ENCODE measurements at places on chromosomes 13 and 19. TPM values are rescaled to one million over a fixed set of nuclear protein-coding genes. Genes with fewer than 3 reads are reported as not detected.

The DNAJC15 gene
- 0.02 TPM for total RNA-seq

The SH2D3A gene
- 15.4 TPM for total RNA-seq

The C1QTNF9B gene
- not detected for total RNA-seq

The SLC15A1 gene
- total RNA-seq, result 0.03 TPM

The PLPP2 gene
- 78.6 TPM for total RNA-seq

The ZNF738 gene
- total RNA-seq, result 0.85 TPM

The FOXA3 gene
- 0.83 TPM for total RNA-seq

The MUC16 gene
- 0.07 TPM for total RNA-seq

The ERICH4 gene
- total RNA-seq, result not detected

The IQCN gene
- total RNA-seq, result 0.48 TPM

The SLC1A5 gene
- 235 TPM for total RNA-seq

The PSG5 gene
- total RNA-seq, result 0.54 TPM

The ZNF221 gene
- 0.39 TPM for total RNA-seq

The PPP2R1A gene
- 310 TPM for total RNA-seq

The ANKLE1 gene
- total RNA-seq, result 0.28 TPM

The F2RL3 gene
- total RNA-seq, result not detected

The DZIP1 gene
- 13.6 TPM for total RNA-seq

The YIF1B gene
- 137 TPM for total RNA-seq

The INAFM1 gene
- total RNA-seq, result 4.1 TPM

The BCAM gene
- total RNA-seq, result 69.6 TPM

The ATP8A2 gene
- total RNA-seq, result not detected

The GIPR gene
- total RNA-seq, result 1.7 TPM

The LILRA5 gene
- not detected for total RNA-seq

The CYP4F2 gene
- total RNA-seq, result 0.22 TPM

The BST2 gene
- total RNA-seq, result 0.43 TPM

The FUT3 gene
- total RNA-seq, result 0.06 TPM

The YJEFN3 gene
- 4.8 TPM for total RNA-seq

The GARIN5B gene
- 0.08 TPM for total RNA-seq

The IGFL1 gene
- total RNA-seq, result 2.5 TPM

The CILP2 gene
- 0.24 TPM for total RNA-seq

The C19orf53 gene
- total RNA-seq, result 218 TPM

Measured in A549 treated with CORT108297 at 1 μM for 4 hours (cell line).